NCI-H1694 treated with DMSO at 0.1 percent for 48 hours (cell line): ENCODE measurements at places on chromosomes 16 and 17.

DNA sequence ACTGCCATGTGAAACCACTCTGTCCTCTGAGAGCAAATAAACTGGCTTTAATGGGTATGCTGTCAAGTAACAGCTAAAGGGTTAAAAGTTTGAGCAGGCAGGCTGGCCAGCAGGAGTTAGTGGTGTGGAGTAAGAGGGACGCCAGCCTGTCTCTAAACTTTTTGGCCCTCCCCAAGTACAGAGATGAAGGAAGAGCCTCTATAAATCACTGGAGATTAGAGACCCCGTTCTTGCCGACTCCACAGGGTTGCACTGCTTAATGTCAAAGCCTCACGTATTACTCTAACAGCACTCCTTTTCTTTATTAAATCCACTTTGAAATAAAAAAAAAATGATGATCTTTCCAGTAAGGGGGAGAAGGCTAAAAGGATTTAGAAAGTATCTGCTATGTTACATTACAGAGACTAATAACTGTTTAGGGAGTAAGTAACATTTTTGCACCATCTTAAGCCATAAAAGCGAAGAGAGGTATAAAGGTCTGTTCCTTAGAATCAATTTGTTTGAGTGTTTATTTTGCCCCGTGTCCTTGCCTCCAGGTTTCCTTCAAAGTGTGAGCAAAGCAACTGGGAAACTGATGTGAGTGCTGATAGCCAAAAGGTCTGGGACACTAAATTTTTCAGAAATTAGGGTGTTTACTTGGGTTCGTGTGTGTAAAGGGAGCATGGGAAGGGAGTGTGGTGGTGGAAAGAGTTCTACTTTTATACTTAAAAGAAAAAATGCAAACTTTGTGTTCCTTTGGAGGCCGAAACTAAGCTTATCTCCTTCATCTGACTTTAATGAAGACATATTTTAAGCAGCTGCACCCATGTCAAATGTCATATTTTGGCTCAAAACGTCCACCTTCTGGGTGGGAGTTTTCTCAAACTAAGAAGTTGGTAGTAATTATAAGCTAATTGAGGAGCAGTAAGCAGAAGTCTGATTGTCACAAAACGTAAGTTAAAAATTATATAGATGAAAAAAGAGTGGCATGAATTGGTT is 109.9 kb upstream of the TBX2 start:
- DNase-seq, result no peak

- no peak for DNase-seq
Measured at GRCh38 chr17:2978991-2979390, 84.4 kb downstream of the OR1D5 start.

GRCh38 chr17:14417336-14417735 is 116.5 kb downstream of the HS3ST3B1 start:
- DNase-seq, result no peak

- no peak for DNase-seq
Measured at GRCh38 chr16:8775359-8775758, 22.1 kb downstream of the TMEM186 start.

GRCh38 chr17:46768540-46768870 is 50.0 kb downstream of the WNT3 start:
- no peak for DNase-seq

- DNase-seq, result no peak
Measured at GRCh38 chr16:66308096-66308495, 58.4 kb upstream of the CDH5 start.

DNA sequence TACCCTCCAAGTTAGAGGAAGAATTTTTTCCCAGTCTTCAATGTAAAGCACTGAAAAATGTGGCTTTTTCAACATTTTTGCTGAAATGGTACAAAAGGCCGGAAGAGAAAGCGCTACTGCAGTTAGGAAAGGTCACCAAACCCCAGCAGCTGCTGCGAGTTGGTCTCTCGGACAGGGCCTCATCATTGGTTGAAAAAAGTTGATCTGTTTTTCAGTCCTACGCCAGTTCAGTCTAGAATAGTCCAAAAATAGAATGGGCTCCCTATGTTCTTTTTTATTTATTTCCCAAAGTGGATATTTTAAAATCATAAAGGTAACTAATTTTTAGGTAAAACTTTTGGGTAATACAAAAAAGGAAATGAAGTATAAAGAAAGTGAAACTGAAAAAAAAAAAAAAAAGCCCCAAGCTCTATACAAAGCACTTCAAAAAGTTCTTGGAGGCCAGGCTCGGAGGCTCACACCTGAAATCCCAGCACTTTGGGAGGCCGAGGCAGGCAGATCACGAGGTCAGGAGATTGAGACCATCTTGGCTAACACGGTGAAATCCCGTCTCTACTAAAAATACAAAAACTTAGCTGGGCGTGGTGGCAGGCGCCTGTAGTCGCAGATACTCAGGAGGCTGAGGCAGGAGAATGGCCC is 17.4 kb downstream of the ADAP2 start:
- DNase-seq, result no peak

GRCh38 chr17:20123209-20123608 is 114.0 kb downstream of the SPECC1 start:
- no peak for DNase-seq

DNA sequence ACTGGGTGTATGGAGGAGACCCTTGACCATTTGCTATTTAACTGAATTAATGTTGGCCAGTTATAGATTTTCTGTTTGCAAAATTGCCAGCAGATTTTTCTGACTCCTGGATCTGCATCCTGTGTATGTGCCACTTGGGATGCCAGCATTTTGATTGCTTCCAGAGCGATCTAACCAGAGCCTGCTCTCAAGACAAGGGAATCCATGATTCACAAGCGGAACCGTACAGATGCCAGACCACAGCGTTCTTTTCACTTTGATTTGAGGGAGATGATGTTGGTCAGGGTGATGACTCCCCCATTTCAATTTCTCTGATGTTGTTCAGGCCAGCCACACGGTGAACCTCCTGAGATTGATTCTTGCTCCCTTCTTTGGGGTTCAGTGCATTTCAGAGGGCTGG is 228.7 kb downstream of the CDH13 start:
- no peak for DNase-seq

DNA sequence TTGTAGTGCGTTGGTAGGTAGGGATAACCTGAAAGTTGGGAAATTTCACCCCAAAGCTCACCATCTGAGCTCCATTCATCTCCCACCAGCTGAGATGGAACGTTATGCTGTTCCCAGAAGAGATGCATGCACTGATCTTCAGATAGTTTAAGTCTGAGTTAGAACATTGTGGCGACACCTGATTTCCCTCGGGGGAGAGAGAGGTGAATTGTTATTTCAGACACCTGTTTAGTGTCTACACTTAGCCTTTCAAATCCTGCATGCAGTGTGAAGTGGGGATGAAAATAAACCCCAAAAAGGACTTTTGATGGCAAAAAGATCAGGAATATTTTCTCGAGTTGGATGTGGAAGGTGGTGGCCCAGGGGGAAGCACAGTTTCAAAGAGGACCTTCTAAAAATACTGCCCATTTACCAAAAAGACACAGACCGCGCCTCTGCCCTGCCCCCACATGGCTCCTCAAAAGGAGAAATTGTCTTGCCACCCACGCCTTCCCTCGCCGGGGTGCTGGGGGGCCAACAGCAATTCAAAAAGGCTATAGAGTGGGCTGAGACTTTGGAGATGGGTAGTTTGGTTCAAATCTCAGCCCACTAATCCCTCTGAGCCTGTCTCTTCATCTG is 11.4 kb downstream of the CIITA start:
- DNase-seq, result no peak

DNA sequence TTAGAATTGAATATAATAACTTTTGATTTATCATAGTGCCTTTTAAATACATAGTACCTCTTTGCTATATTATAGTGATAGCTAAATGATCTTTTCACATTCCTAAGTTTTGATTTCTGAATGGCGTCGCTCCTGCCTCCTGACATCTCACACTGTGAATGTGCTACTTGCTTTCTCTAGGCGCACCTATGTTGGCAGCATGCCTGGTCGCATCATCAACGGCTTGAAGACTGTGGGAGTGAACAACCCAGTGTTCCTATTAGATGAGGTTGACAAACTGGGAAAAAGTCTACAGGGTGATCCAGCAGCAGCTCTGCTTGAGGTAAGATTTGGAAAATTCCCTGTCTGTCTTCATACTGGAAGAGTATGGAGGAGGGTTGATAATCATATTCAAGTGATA is 29.8 kb upstream of the ABCC11 start:
- DNase-seq, result no peak

DNA sequence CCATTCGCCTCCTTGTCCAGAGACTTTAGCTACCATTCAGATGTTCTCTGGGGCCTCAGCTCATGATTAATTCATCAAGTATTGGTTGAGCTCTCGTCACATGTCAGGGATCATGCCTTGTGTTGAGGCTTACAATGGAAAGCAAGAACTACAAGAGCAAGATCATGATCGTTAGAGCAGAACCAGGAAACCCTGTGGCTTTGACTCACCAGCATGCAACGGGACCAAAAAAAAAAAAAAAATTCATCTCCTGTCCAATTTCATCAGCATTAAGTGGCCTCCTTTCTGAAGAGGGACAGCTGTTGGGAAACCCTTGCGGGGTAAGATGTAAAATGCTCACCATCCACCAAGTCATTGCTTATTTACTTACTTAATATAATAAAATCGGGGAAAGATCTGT is 12.1 kb upstream of the USP10 start:
- DNase-seq, result no peak

GRCh38 chr17:47650525-47651522 is 1.1 kb downstream of the KPNB1 start:
- DNase-seq, result peak; percentile 92

DNA sequence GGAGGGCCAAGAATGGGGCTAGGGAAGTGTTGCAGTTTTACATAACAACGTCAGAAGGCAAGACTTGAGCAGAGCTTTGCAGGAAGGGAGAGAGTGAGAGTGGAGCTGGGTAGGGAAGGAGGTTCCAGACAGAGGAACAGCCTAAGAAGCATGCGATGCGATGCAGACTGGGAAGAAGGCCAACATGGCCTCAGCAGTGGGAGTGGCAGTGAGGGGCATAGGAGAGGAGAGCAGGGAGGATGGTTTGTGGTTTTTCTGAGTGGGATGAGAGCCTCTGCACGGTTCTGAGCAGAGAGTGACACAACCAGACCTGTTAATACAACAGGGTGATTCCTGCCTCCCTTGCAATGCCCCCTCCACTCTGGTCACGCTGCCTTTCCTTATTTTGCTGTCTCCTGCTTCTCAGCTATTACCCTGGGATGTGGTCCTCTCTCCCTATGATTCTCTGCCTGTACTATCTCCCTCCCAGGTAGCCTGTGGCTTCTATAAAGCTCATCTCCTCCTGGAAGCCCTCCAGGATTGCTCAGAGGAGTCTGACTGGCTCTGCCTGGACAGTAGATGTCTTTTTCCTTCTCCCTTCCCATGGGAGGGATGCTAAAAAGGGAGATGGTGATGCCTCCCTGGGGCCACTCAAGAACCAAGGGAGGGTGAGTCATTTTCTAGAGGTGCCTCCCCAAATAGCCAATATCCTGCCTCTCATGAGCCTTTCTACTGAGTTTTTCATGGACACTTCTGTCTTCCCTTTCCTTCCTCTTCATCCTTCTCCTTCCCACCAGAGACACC is 38.7 kb upstream of the NGFR start:
- no peak for DNase-seq

DNA sequence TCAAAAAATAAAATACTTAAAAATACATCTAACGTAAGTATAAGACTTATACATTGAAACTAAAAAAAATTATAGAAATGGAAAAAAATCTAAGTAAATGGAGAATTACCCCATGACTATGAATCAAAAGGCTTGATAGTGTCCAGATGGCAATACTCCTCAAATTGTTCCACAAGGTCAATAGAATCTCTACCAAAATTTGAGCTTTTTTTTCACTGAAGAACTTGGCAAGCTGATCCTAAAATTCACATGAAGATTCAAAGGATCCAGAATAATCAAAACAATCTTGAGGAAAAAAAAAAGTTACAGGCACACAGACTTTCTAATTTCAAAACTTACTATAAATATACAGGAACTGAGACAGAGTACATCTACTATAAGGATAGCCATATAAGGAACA is 448.4 kb upstream of the CDH11 start:
- DNase-seq, result no peak

DNA sequence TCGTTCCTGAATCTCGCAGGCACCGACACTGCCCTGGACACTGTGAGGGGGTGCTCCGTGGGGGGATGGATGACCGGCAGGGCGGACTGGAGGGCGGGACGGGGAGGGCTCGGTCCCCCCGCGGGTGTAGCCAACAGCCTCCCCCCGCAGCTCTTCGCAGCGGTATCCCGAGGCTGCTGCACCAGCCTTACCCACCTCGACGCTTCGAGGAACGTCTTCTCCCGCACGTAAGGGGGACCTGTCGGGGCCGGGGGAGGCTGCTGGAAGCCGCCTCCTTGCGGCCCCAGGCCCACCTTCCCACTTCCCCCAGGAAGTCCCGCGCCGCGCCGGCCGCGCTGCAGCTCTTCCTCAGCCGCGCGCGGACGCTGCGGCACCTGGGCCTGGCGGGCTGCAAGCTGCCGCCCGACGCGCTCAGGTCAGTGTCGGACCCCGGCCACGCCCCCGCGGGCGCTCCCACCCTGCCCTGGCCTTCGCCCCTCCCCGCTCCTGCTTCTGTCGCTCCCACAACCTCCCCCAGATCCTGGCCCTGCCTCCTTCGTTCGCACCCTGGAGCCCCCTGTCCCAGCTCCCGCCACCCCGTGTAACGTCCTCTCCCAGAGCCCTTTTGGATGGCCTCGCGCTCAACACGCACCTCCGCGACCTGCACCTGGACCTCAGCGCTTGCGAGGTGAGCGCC is 3.3 kb downstream of the CARMIL2 start:
- DNase-seq, result no peak

DNA sequence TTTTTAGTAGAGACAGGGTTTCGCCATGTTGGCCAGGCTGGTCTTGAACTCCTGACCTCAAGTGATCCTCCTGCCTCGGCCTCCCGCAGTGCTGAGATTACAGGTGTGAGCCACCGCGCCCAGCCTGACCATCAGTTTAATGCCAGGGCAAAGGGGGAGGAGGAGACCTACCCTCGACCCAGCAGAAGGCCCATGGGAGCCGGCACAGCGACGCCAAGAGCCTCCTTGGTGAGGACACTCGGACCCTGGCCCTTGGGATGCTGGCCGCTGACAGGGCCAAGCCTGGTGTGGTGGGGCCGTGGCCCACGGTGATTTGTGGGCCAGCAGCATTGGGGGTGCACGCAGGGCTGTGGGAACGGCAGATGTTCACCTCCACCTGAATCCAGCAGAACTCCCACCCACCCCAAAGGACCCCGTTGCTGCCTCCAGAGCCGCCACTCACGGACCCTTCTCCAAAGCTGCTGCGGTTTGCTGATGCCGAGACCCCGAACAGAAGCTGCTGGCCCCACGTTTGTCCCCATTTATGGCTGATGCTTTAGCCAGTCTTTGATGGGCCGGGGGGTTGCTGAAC is 20.0 kb downstream of the UTS2R start:
- no peak for DNase-seq

- DNase-seq, result no peak
Measured at GRCh38 chr17:67461228-67461780, 84.2 kb downstream of the PITPNC1 start.

GRCh38 chr17:78718575-78719208 is 63.4 kb downstream of the CYTH1 start:
- no peak for DNase-seq

- no peak for DNase-seq
Measured at GRCh38 chr16:17444658-17445057, 26.1 kb downstream of the XYLT1 start.

GRCh38 chr16:70804734-70805169 is 3.8 kb upstream of the VAC14 start:
- no peak for DNase-seq
